ENCODE measurements at places on chromosomes 2 and 18.

- DNase-seq: no peak
Observed at GRCh38 chr2:172285760-172286159, 141.6 kb upstream of the ITGA6 start.

DNA sequence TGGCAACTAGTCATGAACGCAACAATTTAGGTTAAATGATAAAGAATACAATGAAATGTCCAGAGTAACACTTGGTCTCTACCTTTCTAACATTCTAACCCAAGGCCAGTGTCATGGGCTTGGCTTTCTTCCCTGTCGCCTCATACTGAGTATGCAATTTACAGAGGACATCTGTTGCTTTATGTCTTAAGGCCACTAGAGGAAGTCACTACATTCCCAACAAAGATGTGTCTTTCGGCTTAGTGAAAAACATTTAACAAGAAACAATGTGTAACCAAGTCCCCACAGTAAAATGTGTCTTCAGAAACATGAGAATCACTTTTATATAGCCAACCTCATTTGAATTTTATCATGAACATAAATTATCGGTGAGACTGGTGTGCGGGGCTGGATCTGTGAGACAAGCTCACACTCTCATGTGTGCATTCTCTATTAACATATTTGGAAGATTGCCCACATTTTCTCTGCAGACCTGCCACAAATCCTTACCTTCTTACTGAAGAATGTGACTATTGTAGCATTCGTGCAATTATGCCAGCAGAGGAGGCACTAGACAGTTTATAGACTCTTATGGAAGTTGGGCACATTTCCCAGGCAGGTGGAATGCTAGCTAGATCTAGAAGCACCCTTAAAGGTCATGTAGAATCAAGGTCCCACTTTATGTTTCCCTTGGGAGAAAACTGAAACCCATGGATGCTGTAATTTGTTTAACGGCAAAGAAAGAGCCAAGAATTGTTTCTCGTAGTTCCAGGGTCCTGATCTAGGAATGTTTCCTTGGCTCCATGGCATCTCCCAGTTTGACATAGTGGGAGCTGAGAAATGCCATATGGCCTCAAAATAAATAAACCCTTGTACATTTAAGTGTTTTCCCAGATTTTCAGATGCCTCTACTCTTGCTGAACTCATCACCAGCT lies 101.8 kb downstream of the CD226 start:
- DNase-seq: no peak

DNA sequence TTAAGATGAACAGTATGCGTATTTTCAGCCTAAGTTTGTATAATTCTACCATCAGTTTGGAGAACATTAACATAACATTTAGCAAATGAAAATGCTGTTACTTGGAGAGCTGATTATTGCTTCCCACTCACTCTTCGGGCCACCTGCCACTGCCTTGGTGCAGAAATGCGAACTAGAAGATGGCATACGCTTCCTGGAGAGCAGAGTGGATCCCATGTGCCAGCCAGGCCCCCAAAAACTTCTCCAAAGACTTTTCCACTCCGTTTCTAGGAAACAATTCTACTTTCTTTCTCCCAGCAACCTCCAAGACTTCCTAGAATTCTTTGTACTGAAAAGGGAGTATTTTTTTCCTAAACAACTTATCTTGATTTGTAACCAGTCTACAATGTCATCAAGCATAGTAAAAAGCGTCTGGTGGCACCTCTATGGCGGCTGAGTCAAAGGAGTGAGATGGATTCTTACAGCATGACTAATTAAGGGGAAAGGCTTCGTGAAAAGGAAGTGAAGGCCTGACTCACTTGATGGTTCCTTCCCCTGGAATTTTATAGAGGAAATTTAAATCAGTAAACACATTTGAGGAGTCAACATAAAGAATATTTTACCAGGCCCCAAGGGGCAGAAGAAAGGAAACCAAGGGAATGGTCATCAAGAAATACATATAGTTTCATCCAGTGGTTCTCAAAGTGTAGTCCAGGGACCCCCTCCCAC lies 36.6 kb downstream of the FEZ2 start:
- DNase-seq: no peak

- DNase-seq: no peak
Observed at GRCh38 chr2:60070196-60070595, 483.3 kb downstream of the BCL11A start.

GRCh38 chr18:68494802-68495581 lies 219.9 kb downstream of the TMX3 start:
- DNase-seq: no peak

GRCh38 chr2:181371782-181372645 lies 85.2 kb upstream of the ITGA4 start:
- DNase-seq: no peak

DNA sequence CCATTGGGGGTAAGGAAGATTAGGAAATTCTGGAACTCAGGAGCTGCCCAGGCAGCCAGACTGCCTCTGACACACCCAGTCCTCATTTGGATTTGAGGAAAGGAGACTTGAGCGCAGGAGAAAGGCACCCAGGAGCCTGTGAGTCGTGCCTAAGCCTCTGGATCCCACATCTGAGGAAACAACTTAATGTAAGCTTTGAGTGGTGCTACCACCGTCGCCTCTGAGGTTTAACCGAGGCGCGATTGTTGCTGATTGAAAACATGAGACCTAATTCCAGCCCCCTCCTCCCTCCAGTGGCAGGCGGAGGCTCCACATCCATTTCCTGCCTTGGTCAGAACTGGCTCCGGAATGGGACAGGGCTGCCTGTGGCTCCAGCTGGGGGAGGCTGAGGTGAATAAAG lies 176.7 kb upstream of the PKDCC start:
- no peak for DNase-seq

- no peak for DNase-seq
Observed at GRCh38 chr2:24857746-24858145, 62.3 kb downstream of the ADCY3 start.

GRCh38 chr2:43220760-43221123 lies 5.7 kb downstream of the ZFP36L2 start:
- DNase-seq: no peak

- no peak for DNase-seq
Observed at GRCh38 chr2:38073211-38074057, 2.5 kb downstream of the CYP1B1 start.

- DNase-seq: no peak
Observed at GRCh38 chr2:184551626-184552025, 46.7 kb upstream of the ZNF804A start.

DNA sequence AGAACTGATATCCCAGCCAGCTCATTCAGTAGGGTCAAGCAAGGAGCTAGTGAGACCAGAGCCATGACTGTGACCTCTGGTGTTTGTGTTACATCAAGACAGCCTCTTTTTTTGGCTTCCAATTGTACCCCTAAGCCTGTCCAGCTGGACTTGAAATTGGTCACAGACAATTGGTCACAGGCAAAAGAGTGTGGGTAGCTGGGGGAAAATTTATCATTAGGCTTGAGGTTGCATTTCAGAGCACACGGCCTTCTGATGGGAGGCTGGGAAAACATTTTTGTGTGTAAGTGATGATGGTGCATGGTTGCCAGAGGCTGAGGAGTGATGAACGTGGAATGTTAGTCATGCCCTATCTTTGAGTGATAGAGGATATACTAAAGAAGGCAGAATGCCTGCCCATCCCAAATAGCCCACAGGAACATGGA lies 285.1 kb upstream of the SLC14A2 start:
- no peak for DNase-seq

- DNase-seq: no peak
Observed at GRCh38 chr18:57984490-57985115, 59.4 kb upstream of the NEDD4L start.

- no peak for DNase-seq
Observed at GRCh38 chr18:59768409-59768808, 71.2 kb upstream of the CCBE1 start.

GRCh38 chr18:65988386-65988785 lies 237.6 kb downstream of the CDH7 start:
- no peak for DNase-seq

DNA sequence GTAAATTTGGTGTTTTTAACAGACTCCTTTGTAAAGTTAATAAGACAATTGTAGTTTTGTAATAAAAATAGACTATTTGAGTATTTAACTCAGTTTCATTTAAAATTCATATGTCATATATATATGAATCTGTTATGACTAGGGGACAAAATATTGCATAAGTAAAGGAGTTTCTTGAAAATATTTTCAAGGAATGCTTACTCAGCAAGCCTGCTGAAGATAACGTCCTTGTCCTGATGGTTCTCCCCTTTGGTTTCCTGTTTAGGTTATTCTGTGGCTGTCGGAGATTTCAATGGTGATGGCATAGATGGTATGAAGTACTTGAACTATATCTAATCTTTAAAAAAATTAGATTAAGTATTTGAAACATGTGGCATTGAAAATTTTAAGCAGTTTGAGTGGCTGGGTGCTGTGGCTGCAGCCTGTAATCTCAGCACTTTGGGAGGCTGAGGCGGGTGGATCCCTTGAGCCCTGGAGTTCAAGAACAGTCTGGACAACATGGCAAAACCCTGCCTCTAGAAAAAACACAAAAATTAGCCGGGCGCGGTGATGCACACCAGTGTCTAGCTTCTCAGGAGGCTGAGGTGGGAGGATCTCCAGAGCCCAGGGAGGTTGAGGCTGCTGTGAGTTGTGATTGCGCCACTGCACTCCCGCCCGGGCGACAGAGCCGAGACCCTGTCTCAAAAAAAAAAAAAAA lies 47.1 kb downstream of the ITGAV start:
- no peak for DNase-seq

DNA sequence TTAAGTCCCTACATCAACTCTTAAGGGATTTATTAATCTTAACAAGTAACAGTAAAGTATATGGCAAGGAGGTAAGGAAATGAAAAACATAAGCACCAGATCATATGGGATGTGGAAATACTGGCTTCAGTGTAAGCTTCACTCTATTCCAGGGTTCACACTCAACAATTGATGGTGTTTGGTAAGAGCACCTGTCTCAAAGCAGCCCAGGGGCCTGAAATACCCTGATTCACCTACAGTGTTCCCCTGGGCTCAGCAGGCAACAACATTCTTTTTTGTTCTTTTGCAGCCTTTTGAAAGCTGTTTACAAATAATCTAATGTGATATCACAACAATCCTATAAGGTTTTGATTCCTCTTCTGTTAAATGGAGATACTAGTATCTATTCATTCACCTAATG lies 1.2 kb upstream of the MLPH start:
- DNase-seq: no peak

GRCh38 chr2:10397297-10397875 lies 50.7 kb downstream of the ODC1 start:
- no peak for DNase-seq

- no peak for DNase-seq
Observed at GRCh38 chr18:36460324-36460850, 162.9 kb downstream of the FHOD3 start.

DNA sequence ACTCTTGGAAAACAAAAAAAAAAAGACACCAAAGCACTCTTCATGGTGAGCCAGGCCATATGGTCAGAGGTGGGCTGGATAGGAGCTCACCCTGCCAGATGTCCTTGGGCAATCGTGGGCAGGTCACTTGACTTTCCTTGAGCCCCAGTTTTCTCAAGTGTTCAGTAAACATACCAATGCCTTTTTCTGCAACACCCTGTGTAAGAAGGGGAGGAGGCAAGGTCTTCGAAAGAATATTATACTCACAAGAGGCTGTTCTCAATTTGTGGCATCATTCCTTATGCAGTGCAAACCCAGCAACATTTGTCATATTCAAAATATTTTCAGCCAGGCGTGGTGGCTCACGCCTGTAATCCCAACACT lies 22.9 kb upstream of the TMEM87B start:
- no peak for DNase-seq

GRCh38 chr18:61975526-61976326 lies 82.9 kb upstream of the RNF152 start:
- no peak for DNase-seq

DNA sequence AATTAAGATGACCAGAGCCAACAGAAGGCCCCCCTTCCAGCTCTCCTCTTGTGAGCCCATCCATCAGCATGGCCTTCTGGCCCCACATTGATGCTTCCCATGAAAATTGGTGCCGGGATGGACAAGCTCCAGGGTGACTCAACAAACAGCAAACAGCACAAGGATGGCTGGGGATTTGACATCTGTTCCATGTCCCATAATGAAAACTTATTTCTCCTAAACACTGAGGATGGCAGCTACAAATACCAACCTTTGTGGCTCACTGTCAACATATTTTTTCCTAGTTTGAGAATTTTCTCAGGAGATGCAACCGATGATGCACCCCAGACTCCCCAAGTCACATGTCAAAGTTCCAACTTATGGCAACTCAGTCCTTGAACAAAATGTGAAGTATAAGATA lies 169.6 kb upstream of the SIX2 start:
- DNase-seq: no peak

- DNase-seq: no peak
Observed at GRCh38 chr2:75719616-75720015, 8.9 kb upstream of the GCFC2 start.

GRCh38 chr2:203328760-203329540 lies 756 bp downstream of the ABI2 start:
- DNase-seq: no peak

DNA sequence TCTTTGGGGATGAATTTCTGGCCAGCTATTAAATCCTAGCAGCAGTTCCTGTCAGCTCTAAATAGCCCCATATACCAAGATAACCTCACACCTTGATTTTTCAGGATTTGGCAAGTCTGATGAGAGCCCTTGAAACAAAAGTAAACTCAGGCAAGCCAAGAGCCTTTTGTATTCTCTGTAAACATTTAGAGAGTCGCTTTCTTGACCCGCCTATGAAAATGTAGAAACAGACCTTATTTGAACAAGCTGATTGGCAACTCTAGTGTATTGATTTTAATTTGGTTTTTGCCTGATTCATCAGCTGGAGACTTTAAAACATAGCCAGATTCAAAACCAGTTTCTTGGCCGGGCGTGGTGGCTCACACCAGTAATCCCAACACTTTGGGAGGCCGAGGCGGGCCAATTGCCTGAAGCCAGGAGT lies 43.4 kb downstream of the CABLES1 start:
- no peak for DNase-seq

- no peak for DNase-seq
Observed at GRCh38 chr18:46398625-46399024, 258.4 kb downstream of the LOXHD1 start.

GRCh38 chr2:112256654-112257053 lies 1.8 kb upstream of the ZC3H8 start:
- DNase-seq: no peak

DNA sequence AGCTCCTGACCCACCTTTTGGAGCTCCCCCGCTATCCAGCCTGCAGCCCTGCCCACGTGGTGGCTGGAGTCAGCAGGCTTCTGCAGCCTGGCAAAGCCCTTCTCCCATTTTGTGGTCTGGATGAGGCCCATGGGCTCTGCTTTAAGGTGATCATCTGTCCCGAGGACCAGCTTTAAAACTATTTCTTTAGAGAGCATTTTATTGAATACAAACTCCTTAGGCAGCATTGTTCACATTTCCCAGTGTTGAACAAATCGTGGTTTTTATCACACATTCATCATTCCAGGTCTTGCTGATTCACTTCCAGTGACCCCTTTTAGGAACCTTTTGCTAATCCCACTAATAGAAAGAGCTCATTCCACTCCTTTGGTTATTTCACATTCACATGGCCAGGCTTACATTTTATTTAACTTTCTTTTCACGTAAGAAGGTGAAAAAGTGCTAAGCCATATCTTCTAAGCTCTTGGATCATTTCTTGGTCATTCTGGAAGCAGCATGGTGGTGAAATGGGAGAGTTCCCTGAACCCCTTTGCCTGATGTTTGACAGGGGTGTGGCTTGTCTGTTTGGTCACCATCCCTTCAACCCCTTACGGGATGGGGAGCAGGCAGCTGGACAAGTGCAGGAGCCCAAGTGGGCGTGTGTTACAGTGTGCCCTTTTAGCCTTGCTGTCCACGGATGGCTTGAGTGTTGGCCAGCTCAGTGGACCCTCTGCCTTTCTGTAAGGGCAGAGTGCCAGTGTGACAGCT lies 80.4 kb upstream of the RAPGEF4 start:
- no peak for DNase-seq
